Eye (tissue), 1 donor: ENCODE measurements at places on chromosomes 12 and 14.
A peak's percentile ranks its signal among the peaks of the same experiment; 100 is the strongest.

GRCh38 chr12:28550757-28551704 lies 360.8 kb downstream of the CCDC91 start:
- no peak for DNase-seq

GRCh38 chr14:93732524-93732923 lies 55.8 kb downstream of the PRIMA1 start:
- no peak for DNase-seq

DNA sequence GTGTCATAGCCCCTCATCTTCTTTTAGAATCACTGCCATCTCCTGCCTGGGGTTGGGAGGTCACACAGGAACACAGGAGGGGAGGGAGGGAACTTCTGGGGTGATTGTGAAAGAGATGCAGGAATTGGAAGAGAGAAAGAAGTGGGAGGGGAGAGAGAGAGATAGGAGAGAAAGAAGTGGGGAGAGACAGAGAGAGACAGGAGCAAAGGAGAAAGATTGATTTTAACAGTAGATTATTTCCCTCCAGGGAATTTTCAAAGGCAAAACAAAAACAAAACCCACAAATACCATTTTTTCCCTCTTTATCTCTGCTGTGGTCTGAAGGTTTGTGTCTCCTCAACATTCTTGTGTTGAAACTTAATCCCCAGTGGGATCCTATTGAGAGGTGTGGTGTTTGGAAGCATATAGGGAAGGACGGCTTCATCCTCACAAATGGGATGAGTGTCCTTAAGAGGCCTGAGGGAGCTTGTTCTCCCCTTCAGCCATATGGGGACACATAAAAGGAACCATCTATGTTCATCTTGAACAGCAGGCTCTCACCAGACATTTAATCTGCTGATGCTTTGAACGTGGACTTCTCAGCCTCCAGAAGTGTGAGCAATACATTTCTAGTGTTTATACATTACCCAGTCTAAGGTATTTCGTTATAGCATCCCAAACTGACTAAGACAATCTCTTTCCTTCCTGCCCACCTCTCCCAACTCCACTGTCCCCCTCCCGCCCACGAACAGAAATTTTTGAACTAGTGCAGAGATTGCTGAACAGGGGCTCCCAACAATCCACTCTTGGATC lies 134.9 kb upstream of the MAX start:
- no peak for DNase-seq

DNA sequence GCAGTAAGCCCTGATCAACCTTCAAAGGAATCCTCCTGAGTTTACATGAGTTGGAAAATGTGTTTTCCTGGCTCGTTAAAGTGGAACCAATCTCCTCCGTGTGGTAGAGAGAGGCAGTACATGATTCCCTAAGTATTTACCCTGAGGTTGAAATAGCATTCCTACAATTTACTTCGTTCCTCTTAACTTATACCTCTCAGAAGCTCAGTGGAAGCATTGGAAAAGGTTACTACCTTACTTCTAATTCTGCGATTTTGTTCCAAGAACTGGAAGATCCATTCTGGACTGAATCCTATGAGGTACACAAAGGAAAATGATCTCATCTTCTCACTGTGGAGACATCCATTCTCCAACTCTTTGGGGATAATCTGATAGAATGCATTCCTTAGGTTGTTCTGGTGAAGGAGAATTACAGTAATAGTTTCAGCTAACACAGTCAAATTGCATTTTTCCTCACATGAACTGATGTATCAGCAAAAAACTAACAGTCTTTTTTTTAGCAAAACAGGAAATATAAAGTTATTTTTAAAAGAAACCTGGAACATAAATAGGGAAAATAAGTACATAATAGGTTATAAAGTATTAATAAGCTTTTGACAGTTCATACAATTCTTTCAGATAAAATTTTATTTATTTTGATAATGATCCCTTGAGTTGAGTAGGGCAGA lies 475.6 kb downstream of the PDZRN4 start:
- peak; percentile 57 for DNase-seq

GRCh38 chr12:78143717-78144116 lies 313.0 kb downstream of the NAV3 start:
- DNase-seq, result no peak

- no peak for DNase-seq
These were observed 39.8 kb upstream of the HMGA2 start for GRCh38 chr12:65784289-65785015.

- DNase-seq, result no peak
These were observed 437.3 kb downstream of the MED13L start for GRCh38 chr12:115840159-115840558.

DNA sequence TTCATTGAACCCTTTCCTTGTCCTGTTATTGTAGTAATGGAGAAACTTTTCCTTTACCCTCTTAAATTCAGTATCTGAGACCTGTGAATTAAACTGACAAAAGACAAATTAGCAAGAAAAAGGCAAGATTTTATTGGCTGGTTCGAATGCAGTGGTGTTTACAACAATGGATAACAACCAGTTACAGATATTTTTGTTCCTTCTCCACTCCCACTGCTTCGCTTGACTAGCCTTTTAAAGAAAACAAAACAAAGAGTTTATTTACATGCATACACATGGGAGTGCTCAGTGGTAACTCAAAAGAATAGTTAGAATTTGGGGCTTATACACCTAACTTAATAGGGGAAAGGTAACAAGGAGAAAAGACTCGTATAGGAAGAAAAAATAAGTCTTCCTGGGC lies 37.0 kb upstream of the HECTD1 start:
- DNase-seq, result no peak

DNA sequence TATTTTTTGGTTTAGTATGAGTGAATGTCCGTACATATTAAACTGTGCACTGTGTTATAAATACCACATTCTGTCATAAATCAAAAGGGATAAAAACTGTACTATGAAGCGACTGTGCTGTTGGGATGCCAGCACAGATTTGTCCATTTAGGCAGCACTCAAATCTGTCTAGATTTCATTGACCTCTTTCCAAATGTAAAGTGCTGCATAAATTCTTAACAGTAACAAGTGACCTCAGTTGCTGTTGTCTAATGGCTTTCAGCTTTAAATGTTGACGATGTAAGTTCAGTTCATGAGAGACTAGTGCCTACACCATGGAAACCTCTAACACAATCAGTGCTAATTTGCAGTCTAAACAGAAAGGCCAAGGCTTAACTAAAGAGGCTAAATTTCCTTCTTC lies 531.4 kb upstream of the LMO3 start:
- no peak for DNase-seq

DNA sequence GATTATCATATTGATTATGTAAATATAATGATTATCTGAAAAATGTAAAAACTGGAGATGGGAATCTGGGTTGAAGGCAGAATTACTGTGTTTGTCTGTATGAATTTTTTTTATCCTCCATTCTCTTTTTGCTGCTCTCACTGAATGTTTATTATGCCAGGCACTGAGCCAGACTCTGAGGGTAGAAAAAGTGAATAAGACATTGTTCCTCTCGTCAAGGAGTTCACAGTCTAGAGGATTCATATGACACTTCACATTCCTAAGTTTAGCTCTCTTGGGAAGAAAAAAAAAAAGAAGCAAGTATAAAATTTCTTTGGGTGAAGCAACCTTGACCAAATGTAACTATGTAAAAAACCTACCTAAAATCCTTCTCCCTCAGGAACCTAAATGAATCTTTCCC lies 120.9 kb upstream of the LMO3 start:
- DNase-seq, result peak; percentile 7

GRCh38 chr14:82046512-82047226 lies 513.0 kb upstream of the SEL1L start:
- DNase-seq, result no peak

DNA sequence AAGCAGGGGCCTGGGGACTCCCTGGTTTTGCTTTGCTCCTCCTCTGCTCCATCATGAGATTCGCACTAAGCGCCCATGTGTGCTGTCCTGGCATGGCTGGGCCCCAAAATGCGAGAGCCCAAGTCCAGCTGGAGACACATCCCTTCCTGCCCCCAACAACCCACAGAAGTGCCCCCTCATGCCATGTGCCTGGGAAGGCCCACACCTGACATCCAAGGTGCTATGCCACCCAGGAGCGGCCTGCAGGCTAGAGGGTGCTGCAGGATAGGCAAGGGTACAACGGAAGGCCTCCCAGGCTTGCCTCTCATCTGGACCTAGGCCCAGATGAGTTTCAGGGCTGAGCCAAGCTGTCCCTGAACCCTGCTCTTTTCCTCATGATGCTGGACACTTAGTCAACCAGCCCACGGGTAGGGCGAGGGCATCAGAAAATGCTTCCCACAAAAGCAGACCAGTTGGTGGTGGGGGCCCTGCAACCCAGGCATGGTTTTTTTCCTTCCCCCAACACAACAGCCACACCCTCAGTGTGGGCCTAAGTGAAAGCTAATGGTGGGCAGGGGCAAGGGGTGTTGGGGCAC lies 13.2 kb upstream of the KRT80 start:
- DNase-seq, result no peak

GRCh38 chr12:27861428-27862167 lies 81.6 kb upstream of the MANSC4 start:
- DNase-seq, result peak; percentile 53

DNA sequence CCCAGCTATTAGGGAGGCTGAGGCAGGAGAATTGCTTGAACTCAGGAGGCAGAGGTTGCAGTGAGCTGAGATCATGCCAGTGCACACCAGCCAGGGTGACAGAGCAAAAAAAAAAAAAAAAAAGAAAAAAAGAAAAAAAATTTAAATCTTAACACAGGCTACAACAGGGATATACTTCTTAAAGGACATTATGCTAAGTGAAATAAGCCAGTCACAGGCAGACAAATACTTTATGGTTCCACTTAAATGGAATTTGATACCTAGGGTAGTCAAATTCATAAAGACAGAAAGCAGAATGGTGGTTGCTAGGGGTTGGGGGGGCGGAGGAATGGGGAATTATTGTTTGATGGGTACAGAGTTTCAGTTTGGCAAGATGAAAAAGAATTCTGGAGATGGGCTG lies 14.8 kb upstream of the PPTC7 start:
- DNase-seq, result no peak

DNA sequence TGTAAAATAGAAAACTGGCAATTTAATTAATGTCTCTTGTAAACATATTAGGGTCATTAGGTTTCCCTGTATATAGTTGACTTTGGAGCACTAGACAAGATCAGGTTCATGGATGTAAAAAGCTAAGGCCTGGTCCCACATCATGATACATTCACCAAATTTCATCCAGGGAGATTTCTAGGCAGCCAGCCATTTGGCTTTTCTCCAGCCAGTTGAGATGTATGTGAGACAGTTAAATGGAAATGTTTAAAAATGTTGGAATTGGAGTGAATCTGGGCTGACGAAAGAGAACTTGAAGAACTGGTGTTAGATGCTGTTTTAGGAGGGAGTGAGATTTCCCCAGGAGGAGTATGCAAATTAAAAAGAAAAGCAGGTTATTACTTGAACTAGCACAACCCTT lies 41.8 kb upstream of the CLEC14A start:
- DNase-seq, result no peak

GRCh38 chr12:76127588-76127987 lies 43.1 kb upstream of the NAP1L1 start:
- DNase-seq, result no peak

DNA sequence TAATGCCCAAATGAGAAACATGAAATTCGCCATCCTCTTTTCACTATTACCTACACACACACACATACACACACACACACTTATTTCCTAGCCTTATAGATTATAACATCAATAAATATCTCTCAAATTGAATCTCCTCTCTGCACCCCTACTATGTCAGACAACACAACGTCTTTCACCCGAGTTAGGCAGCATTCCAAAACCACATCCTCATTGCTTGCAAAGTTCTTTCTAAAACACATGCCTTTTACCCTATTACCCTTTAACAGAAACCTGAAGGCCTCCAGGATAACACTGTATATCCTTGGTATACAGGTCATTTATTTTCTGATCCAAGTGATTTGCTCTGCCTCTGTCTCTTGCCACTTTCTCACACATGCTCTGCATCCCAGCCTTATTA lies 56.3 kb downstream of the KCNH5 start:
- DNase-seq, result no peak

DNA sequence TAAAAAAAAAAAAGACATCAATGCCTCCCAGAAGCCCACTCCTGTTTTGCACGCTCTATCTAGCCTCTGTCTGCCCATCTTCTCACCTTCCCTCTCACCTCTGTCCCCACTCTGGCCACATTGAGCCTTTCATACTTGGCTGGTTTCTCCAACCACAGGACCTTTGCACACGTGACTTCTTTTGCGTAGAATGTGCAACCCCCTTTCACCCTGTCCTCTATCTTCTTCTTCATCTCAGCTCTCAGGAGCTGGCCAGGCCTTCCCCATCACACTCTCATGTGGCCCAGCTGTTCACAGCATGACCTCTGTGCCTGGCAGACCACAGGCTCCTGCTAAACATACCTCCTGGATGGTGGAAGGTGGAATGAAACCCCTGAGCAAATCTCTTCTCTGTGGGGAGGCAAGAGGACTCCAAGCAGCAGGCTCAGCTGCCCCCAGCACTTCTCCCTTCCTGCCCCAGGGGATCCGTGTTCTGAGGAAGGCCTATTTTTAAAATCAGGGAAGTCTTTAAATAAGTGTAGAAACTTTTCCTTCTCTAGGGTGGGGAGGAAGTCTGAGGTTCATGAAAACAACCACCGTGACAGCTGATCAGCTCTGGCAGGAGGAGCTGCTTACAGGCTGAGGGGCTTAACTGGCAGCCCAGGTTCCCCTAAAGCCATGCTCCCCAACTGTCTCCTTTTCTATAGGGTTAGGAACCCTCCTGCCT lies 11.6 kb downstream of the HVCN1 start:
- no peak for DNase-seq

GRCh38 chr12:96698965-96699364 lies 208.1 kb upstream of the NEDD1 start:
- DNase-seq, result no peak

GRCh38 chr12:27953817-27954216 lies 18.7 kb downstream of the PTHLH start:
- DNase-seq, result no peak

- no peak for DNase-seq
These were observed 17.9 kb downstream of the PHETA1 start for GRCh38 chr12:111351026-111351425.

DNA sequence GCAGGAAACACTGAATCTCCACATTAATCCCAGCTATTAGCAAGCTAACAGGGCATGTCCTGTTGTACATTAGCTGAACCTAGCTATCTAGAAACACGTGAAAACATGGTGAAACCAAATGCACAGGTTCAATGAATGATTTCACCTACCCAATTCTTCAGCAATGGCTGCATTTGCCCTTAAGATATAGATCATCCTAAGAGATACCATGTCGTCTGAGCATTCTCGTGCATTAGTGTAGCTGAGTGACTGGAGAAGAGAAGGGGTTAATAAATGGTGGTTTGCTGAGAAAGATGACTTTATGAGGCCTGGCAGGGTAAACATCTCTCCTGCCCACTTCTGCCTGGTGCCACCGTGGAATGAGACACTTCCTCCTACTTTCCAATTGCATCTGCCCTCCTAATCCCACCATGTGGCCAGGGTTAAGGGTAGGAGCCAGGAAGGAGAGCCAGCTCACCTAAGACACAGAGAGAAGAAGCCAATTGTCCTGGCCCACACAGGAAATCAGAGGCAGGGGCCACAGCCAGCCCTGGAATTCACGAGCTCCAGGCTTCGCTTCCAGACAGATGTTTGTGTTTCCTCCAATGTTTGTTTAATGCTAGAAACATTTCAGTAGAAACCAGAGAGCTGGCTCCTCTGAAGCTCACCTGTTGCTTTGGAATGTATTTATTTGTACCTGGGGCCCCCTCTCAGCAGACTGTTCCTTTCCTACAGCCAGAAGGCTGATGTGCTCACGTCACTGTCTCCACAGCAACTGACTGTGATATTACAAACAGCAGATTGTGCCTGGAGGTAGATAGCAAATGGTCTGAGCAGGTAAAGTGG lies 126.0 kb upstream of the PARP11 start:
- no peak for DNase-seq

GRCh38 chr12:56119361-56119796 lies 1.3 kb downstream of the ZC3H10 start:
- peak; percentile 90 for DNase-seq

GRCh38 chr12:104460041-104460719 lies 3.4 kb downstream of the CHST11 start:
- DNase-seq, result no peak
